ENCODE measurements at places on chromosomes 5 and 9.

GRCh38 chr5:3852161-3852916 lies 256.7 kb downstream of the IRX1 start:
- no peak for DNase-seq

- peak; percentile 61 for DNase-seq
Measured at GRCh38 chr9:72363908-72364678, 915 bp downstream of the ZFAND5 start.

GRCh38 chr5:58322453-58322852 lies 137.4 kb downstream of the PLK2 start:
- peak; percentile 52 for DNase-seq

GRCh38 chr5:130115686-130116085 lies 211.4 kb downstream of the CHSY3 start:
- DNase-seq = no peak

- peak; percentile 15 for DNase-seq
Measured at GRCh38 chr5:148425808-148426207, 42.0 kb downstream of the FBXO38 start.

DNA sequence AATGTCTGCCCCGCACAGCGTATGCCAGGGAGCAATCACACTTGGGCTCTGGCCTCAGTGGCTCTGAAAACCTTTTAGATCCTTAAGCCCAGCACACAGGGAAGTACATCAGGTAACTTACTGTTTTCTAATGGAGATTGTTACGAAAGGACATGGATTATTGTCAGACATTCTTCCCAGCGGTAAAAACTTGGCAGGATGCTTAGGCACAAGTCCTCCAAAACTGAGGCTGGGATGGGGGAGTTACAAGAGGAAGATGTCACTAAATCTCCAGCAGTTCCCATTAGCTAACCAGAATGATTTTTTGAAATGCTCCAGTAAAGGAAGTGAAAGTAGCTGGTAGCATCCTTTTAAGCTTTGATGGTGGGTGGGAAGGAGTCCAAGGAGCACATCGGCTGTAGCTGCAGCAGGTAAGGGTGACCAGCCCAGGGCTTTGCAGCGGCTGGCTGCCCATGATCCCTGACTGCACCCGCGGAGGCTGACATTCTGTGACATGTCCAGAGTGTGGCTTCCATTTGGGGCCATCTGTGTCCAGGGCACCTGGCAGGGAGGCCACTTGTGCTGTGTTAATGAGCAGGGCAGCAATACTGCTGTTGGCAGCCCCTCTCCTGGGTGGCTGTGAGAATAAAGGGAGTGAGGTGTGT lies 165.8 kb downstream of the GADD45G start:
- no peak for DNase-seq

- no peak for DNase-seq
Measured at GRCh38 chr9:17730899-17731298, 152.0 kb downstream of the SH3GL2 start.
